Renal cortical epithelial cell (primary cell): ENCODE measurements at places on chromosomes 4 and X.

DNA sequence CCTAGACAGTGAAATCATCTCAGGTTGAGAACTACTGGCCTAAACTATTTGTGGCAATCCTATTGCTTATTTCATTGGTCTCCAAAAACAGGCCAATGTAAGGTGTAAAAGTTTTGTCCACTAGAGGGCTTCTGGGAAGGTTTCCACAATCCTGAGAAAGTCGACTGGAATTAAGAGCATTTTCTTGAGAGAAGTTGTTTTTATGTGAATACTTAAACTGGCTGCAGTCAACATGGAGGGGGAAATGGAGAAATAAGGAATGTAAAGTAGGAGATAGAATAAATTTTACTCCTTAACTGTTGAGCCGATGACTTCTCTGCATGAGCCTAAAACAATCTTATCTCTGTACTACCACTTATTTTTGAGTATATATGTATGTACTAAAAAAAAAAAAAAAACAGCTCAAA lies 11.0 kb upstream of the EIF4E start:
- DNase-seq = peak; percentile 74

- DNase-seq = no peak
These were observed 41.7 kb downstream of the VSIG4 start for GRCh38 chrX:65997978-65998717.

DNA sequence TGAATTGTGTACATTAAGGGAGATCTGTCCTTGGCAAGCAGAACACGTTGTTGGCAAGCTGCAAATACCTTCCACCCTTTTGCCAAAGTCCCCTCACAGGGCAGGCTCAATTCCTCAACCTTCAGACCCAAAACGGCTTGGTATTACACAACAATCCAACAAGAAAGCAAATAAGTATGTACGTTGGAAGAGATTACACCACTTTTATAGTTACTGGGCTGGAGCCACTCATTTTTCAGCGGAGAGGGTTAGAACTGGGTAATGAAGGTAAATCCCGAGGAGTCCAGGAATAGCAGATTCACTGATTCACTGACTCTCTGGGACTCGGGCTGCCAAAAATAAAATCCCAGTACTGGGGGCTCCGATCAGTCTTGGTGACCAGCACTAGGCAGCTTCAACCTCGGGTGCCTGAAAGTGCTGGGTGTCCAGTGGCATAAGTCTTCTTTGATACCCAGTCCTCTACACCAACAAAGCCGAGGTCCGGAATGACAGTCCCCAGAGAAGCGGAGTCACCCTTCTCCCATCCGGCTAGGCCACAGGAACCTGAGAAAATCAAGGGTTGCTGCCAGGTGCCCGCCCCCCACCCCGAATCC lies 587 bp downstream of the TIMM8A start:
- DNase-seq = peak; percentile 10

- no peak for DNase-seq
These were observed 87.7 kb upstream of the TLL1 start for GRCh38 chr4:165785337-165785736.

GRCh38 chr4:116501954-116502353 lies 583.4 kb downstream of the TRAM1L1 start:
- DNase-seq = no peak

DNA sequence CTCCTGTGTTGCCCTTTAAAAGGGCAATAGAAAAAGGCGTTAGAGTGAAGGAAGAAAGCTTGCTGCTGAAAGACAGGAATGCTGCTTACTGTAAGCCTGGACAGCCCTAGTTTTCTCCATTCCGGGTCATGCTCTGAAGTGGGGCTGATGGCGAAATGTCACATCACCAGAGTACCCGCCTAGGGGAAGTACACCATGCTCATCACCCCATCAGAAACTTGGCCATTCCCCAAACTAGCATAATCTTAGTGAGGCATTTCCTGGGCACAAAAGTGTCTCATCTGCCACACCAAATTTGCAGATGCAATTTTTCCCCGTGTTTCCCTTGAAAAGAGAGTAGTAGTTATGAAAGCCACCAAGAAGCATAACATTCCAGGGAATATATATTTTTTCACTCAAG lies 47.8 kb upstream of the CAMK2D start:
- no peak for DNase-seq

- DNase-seq = no peak
These were observed 237.5 kb downstream of the PAPSS1 start for GRCh38 chr4:107482546-107482945.

GRCh38 chr4:109675181-109675580 lies 28.1 kb downstream of the CASP6 start:
- no peak for DNase-seq

DNA sequence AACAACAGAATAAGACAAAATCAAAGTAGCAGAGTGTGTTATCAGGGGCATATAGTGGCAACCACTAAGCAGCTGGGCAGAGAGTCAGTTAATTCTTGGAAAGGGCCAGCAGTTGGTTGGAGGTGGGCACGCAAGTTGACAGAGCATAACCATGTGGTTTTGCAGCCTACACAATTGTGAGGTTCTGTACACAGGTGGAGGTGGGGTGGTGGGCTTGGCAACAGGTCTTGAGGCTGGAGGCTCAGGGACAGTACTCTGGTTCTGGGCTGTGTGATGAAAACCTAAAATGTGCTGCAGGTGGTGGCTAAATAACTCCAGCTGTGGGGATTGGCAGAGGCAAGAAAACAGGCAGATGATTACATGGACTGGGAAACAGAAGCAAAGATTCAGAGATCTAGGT lies 1112.7 kb downstream of the PDHA2 start:
- DNase-seq = no peak

DNA sequence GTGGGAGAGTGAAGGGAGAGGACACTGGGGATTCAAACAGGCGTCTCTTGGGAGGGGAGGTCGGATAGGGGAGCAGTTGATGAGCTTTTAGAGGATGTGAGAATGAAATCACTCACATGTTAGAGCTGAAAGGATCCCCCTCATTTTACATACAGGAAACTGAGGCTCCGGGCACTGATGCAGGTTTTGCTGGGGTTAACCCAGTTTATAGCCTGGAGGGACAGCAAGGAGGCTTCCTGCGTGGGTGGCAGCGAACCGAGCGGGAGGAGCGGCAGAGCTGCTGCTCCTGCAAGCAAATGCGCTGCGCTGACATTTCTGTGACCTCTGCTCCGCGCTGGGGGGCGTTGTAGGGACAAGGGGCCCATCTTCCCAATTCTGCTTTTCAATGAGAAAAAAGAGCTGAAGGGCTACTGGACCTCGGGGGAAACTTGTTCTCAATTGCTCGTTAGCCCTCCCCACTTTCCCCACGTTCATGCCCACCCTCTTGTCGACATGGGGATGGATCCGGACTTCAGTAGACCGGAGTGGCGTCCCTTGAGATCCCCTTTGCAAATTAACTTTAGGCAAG lies 1.2 kb upstream of the NEUROG2 start:
- DNase-seq = no peak

- DNase-seq = peak; percentile 11
These were observed 3.0 kb downstream of the CISD2 start for GRCh38 chr4:102871772-102872171.

- no peak for DNase-seq
These were observed 73.9 kb downstream of the CASP3 start for GRCh38 chr4:184575306-184575705.

- no peak for DNase-seq
These were observed 107.0 kb downstream of the NDST3 start for GRCh38 chr4:118141240-118141639.

DNA sequence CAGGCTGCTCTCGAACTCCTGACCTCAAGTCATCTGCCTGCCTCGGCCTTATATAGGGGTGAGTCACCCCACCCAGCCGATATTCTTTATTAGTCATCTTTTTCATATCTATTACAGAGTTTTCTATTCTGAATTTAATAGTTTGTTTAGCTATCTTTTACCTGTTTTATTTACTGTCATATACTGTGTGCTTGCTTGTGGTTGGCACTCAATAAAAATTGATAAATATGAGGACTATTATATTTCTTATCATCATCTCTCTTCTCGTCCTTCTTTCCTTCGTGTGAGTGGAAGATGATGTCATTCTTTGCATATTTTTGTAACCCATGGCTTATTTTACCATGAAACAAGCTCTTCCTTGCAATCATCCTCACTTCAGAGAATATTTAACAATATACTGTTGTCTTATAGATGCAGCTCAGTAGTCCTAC lies 265.5 kb downstream of the ARHGAP24 start:
- DNase-seq = no peak

- no peak for DNase-seq
These were observed 135.2 kb upstream of the EDNRA start for GRCh38 chr4:147345662-147346061.
